Right atrium auricular region (tissue), 2 donors: ENCODE measurements at places on chromosomes 16 and 17. TPM values are rescaled to one million over a fixed set of nuclear protein-coding genes. Genes with fewer than 3 reads are reported as not detected.

PABPN1L gene
- total RNA-seq, result not detected

KRTAP16-1 gene
- total RNA-seq, result not detected

ARHGDIG gene
- total RNA-seq, result 5.9 TPM

CSF3 gene
- total RNA-seq, result 1.3 TPM

DNAI2 gene
- not detected for total RNA-seq

CCL14 gene
- 13.0 TPM for total RNA-seq

BCAR1 gene
- 58.0 TPM for total RNA-seq

PLK1 gene
- total RNA-seq, result 3.3 TPM

TBC1D3 gene
- not detected for total RNA-seq

ADAD2 gene
- not detected for total RNA-seq

KRTAP9-2 gene
- not detected for total RNA-seq

CCL7 gene
- total RNA-seq, result not detected

PIGS gene
- 74.8 TPM for total RNA-seq

TNFSF13 gene
- total RNA-seq, result 16.9 TPM

ST6GALNAC2 gene
- total RNA-seq, result 6.4 TPM

GDPD1 gene
- total RNA-seq, result 1.3 TPM

NPIPB6 gene
- 1.1 TPM for total RNA-seq

SCO1 gene
- total RNA-seq, result 14.6 TPM

CD79B gene
- 2.2 TPM for total RNA-seq

GCSH gene
- total RNA-seq, result 12.3 TPM

CCL17 gene
- total RNA-seq, result not detected

CDH5 gene
- 58.0 TPM for total RNA-seq

NPIPB2 gene
- total RNA-seq, result 3.0 TPM

NXPH3 gene
- 3.4 TPM for total RNA-seq

DLX4 gene
- total RNA-seq, result not detected

ZNF263 gene
- 11.0 TPM for total RNA-seq

TTLL6 gene
- not detected for total RNA-seq

TEX19 gene
- not detected for total RNA-seq

TEKT1 gene
- not detected for total RNA-seq

METTL16 gene
- 16.4 TPM for total RNA-seq

EPX gene
- total RNA-seq, result not detected

CASKIN1 gene
- total RNA-seq, result 3.5 TPM

KCNH4 gene
- 0.15 TPM for total RNA-seq

CA7 gene
- not detected for total RNA-seq

C16orf89 gene
- total RNA-seq, result 5.2 TPM

RNF222 gene
- not detected for total RNA-seq

CMTM2 gene
- not detected for total RNA-seq

KRT15 gene
- total RNA-seq, result not detected

NEUROD2 gene
- total RNA-seq, result not detected

DDX28 gene
- 4.8 TPM for total RNA-seq

SEPTIN12 gene
- not detected for total RNA-seq

OR1A1 gene
- total RNA-seq, result not detected

ZNF646 gene
- total RNA-seq, result 10.8 TPM

JUP gene
- total RNA-seq, result 234 TPM
